Stimulated activated CD4-positive, alpha-beta T cell treated with anti-CD3 and anti-CD28 coated beads, Interleukin-4, amount 100 ng/mL, for 1 hour (primary cell): ENCODE measurements at places on chromosomes 1 and 21.

GRCh38 chr1:248054671-248055070, 8.0 kb downstream of the OR2L3 start:
- no peak for DNase-seq

- no peak for DNase-seq
Observed at GRCh38 chr1:227125929-227126545, 185.9 kb downstream of the COQ8A start.

- no peak for DNase-seq
Observed at GRCh38 chr1:26142159-26142558, 16.7 kb upstream of the FAM110D start.

GRCh38 chr1:28507646-28508434, 2.0 kb downstream of the RCC1 start:
- DNase-seq: peak; percentile 33

DNA sequence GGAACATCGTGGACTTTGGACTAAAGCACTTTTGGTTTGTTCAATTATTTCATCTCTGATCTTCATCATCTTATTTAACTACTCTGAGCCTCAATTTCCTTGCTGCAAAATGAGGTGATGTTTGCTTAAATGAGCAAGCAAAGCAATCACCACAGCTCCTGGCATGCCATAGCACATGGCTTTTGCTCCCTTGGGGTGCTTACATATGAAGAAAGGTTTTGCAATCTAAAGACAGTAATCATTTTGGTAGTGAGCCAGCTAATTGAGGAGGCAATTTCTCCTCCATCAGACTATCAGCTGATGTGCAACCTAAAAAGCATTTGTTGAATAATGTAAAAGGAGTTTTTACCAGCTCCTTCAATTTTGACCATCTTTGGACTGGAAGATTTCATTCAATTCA, 68.8 kb upstream of the KCNJ15 start:
- no peak for DNase-seq

DNA sequence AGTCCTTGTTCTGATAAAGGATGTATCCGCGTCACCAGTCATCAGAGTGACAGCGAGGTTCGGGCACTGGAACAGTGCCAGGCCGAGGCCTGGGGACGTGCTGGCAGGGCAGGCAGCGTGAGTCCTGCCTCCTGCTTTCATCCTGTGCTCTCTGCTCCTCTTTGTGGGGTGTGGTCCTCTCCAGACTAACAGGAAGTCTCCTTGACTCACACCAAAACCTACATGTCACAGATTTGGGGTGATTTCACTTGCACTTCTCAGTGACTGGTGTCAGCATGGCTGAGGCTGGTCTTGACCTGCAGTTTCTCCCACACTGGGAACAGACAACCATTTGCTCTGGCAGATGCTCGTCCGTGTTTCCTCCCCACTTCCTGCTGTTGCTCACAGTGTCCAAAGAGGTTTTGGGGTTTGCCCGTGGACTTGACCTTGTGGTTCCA, 8.8 kb upstream of the NLRP3 start:
- peak; percentile 53 for DNase-seq

- no peak for DNase-seq
Observed at GRCh38 chr1:178389441-178389840, 107.3 kb downstream of the CLEC20A start.

DNA sequence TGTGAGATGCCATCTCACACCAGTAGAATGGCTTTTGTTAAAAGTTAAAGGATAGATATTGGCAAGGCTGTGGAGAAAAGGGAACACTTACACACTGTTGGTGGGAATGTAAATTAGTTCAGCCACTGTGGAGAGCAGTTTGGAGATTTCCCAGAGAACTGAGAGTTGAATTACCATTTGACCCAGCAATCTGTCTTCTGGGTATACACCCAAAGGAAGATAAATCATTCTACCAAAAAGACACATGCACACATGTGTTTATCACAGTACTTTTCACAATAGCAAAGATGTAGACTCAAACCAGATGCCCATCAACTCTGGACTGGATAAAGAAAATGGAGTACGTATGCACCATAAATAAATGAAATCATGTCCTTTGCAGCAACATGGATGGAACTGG, 88.6 kb upstream of the LRRC8D start:
- DNase-seq: no peak

GRCh38 chr1:33099290-33100118, 18.6 kb downstream of the AZIN2 start:
- DNase-seq: peak; percentile 49

GRCh38 chr1:86821956-86822355, 92.0 kb downstream of the SELENOF start:
- DNase-seq: no peak

DNA sequence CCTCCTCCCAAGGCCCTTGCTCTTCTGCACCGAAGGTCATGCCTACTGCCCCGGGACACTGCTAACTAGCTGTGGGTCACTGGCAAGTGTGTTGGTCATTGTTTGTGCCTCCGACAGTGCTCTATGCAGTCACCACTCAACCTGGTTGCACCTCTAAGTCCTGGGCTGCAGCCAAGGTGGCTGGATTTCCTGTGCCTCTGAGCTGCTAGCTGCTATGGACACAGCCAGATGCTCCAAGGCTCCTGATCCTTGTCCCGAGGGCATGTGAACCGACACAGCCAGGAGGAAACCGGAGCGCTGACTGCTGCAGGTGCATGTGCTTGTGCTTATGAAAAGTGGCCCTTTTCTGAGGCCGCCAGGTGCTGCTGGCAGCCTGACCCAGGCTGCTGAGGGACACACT, 14.7 kb upstream of the SPOCD1 start:
- no peak for DNase-seq
